ENCODE measurements at places on chromosomes 4 and X. TPM values are rescaled to one million over a fixed set of nuclear protein-coding genes. Genes with fewer than 3 reads are reported as not detected.

DCLK2 gene
- total RNA-seq: 15.6 TPM

TEX11 gene
- total RNA-seq: not detected

- no peak for DNase-seq
Observed at GRCh38 chr4:111883557-111883999, 261.7 kb upstream of the FAM241A start.

DNA sequence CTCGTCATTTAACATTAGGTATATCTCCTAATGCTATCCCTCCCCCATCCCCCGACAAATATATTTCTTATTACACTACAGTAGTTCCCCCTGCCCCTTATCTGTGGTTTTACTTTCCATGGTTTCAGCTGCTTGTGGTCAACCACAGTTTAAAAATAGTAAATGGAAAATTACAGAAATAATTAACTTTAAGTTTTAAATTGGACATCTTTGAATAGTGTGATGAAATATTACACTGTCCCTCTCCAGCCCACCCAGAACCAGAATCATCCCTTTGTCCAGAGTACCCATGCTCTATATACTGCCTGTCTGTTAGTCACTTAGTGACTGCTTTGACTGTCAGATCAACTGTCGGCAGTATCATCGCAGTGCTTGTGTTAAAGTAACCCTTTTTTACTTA, 47.4 kb upstream of the VEGFC start:
- DNase-seq: no peak

GRCh38 chr4:33080275-33080674, 2360.1 kb downstream of the PCDH7 start:
- DNase-seq: no peak

All from tibial nerve (tissue), 4 donors.